ENCODE measurements at places on chromosomes 5 and 9. TPM values are rescaled to one million over a fixed set of nuclear protein-coding genes. Genes with fewer than 3 reads are reported as not detected.

Gene NACC2
- total RNA-seq: 18.4 TPM

Gene PTPRD
- 29.4 TPM for total RNA-seq

Gene SCGB3A2
- total RNA-seq: not detected

Gene PCDHB15
- 0.38 TPM for total RNA-seq

Gene CBY3
- total RNA-seq: not detected

Gene MOB3B
- total RNA-seq: 0.91 TPM

Gene PCA3
- total RNA-seq: 0.60 TPM

Gene BSPRY
- 0.33 TPM for total RNA-seq

Gene FOXD4L5
- 0.08 TPM for total RNA-seq

Gene GPX8
- total RNA-seq: 0.86 TPM

Gene C5orf46
- total RNA-seq: not detected

Gene OGN
- not detected for total RNA-seq

Gene SMIM33
- not detected for total RNA-seq

Gene FLT4
- total RNA-seq: 7.7 TPM

Gene FOXD1
- not detected for total RNA-seq

Gene NTRK2
- total RNA-seq: 0.38 TPM

Gene GNA14
- 2.5 TPM for total RNA-seq

Gene NDUFS6
- 27.0 TPM for total RNA-seq

Gene CNOT8
- total RNA-seq: 18.0 TPM

Gene PCSK1
- not detected for total RNA-seq

Gene CDC23
- total RNA-seq: 12.1 TPM

Gene HRCT1
- 0.96 TPM for total RNA-seq

Gene EIF4E1B
- not detected for total RNA-seq

Gene PCDHGA6
- 0.68 TPM for total RNA-seq

Gene IRX1
- not detected for total RNA-seq

Gene SLC4A9
- 0.10 TPM for total RNA-seq

Gene ECSCR
- total RNA-seq: 2.0 TPM

Gene SPOUT1
- total RNA-seq: 36.7 TPM

Gene SOHLH1
- not detected for total RNA-seq

Measured in left lobe of liver (tissue), 2 donors.